ENCODE measurements at places on chromosomes 2 and 18.

DNA sequence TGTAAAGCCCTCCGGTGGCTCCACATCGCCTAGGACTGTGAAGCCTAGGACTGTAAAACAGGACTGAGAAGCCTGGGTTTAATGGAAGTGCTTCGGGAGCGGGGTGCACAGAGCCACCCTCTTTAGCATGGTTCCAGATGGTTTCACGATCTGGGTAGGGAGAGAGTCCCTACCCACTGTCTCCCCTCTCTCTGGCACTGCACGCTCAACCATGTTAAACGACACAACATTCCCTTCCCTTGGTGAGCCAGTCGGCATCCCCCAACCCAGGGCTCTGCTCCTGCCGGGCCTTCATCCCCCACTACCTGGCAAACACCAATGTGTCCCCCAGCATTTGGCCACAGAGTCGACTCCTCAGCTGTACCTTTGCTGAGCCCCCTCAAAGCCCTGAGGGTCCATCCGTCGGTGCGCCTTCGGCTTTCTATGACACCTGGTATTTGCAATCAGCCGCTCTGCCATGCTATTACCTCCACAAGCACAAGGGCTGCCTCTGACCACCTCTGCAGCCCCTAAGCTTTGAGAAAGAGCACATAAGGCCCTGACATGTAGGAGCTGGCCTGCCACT lies 1.1 kb downstream of the COPS9 start:
- DNase-seq = no peak

- no peak for DNase-seq
Measured at GRCh38 chr2:88250404-88250803, 80.3 kb downstream of the THNSL2 start.

GRCh38 chr2:10009811-10010781 lies 33.3 kb upstream of the KLF11 start:
- DNase-seq = no peak

GRCh38 chr2:11930211-11930761 lies 183.9 kb downstream of the LPIN1 start:
- DNase-seq = no peak

GRCh38 chr2:64831134-64831976 lies 157.8 kb upstream of the SLC1A4 start:
- DNase-seq = peak; percentile 80

- DNase-seq = no peak
Measured at GRCh38 chr2:234789556-234790325, 162.1 kb upstream of the SH3BP4 start.

GRCh38 chr2:30310955-30311354 lies 79.6 kb downstream of the LBH start:
- no peak for DNase-seq

DNA sequence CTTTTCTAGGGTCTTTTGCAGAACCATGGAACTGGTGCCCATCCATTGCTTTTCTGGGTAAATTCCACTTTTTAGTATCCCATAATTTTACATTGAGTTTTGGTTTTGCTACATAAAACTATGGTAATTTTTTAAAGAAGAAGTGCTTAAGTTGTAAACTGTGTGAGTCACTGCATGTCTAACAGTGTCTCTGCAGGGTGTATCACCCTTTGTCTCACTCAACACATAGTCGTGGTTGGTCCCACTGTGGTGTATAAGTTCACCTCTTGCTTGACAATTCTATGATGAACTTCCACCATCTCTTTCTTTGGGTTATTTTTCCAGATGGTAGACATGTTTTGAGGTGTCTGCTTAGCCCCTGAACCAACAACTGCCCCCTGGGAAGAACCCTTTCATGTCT lies 10.5 kb downstream of the SCTR start:
- no peak for DNase-seq

GRCh38 chr2:29115797-29116781 lies 874 bp downstream of the CLIP4 start:
- peak; percentile 60 for DNase-seq

GRCh38 chr18:62616331-62616805 lies 93.5 kb downstream of the ZCCHC2 start:
- no peak for DNase-seq

DNA sequence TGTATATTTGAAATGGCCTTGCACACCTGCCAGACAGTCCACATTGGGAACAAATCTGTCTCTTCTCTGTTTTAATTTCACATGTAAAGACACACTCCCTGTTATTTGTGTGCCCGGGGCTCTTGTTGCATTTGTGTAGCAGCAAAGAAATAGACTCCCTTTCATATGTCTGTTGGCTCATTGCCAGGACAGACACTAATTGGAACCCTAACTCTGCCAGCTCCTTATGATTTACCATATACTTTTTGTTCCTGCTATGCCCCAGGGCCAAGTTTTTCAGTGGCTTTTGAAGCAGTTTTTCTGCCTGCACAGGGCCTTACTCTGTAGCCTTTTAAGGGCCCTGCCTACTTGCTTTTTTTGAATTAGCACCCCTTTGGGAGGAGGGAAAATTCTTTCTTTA lies 396.9 kb downstream of the DLGAP1 start:
- no peak for DNase-seq

GRCh38 chr18:56888978-56889377 lies 237.8 kb downstream of the WDR7 start:
- DNase-seq = no peak

GRCh38 chr18:79525556-79526467 lies 130.1 kb downstream of the NFATC1 start:
- no peak for DNase-seq

DNA sequence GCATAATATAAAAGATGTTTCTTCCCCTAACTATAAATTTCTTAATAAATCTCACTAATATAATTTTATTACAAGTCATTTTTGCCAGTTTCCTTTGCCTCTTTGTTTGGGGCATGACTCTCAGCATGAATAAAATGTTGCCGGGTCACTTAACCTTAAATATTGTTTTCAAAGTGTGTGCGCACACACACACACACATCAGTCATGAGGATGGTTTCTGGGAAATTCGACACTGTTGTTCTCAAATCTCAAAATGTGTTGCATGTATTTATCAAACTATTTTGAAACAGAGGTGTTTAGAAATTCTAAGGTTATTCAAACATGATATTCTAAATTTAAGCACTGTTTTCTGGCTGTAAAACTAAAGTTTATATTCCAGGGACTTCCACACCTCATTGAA lies 31.5 kb downstream of the FAP start:
- no peak for DNase-seq

DNA sequence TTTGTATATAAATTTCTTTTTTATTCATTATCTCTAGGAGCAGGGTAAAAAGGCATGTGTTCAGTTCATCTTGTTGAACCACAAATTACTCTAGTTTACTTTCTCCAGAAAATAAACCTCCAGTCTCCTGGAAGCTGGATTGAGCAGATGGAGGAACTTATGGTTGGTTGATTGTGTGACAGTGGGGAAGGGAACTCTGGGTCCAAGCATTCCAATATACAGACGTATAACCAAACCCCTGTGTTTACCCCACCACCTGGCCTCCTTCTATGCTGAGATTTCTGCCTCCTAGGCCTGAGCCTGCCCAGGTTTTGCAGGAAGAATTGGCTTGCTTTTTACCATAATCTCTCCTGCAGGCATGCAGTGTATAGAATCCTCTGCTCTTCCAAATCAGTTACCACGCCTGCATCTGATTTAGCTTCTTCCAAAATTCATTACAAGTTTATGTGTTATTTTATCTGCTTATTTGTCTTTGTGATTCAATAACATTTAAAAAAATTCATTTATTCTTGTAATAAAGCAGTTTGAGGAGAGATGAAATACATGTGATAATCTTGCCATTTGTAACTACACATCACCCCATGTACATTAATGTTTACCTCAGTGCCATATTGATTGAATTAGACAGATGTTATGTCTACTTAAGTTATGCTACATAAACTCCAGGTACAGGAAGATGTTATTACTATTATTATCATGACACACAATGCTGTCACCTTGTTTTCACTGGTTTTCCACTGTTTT lies 2.5 kb upstream of the RAB27B start:
- DNase-seq = no peak

- no peak for DNase-seq
Measured at GRCh38 chr2:18169121-18169892, 290.8 kb downstream of the KCNS3 start.

DNA sequence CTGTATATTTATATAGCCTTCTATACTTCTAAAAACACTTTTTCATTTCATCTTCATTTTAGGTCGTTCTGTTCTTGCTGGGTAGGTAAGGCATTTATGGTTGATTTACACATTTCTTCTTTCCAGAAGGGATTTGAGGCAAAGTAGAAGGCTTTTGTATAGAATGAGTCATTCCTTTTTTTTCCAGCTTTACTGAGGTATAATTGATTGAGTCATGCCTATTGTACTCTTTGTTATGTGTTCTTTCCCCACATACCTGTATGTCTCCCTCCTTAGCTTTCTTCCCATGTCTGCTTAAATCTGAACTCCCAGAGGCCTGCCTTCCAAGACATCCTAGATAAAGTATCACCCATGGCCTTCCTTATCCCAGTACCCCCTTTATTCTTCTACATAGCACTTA lies 4.8 kb upstream of the CDC42EP3 start:
- DNase-seq = no peak

DNA sequence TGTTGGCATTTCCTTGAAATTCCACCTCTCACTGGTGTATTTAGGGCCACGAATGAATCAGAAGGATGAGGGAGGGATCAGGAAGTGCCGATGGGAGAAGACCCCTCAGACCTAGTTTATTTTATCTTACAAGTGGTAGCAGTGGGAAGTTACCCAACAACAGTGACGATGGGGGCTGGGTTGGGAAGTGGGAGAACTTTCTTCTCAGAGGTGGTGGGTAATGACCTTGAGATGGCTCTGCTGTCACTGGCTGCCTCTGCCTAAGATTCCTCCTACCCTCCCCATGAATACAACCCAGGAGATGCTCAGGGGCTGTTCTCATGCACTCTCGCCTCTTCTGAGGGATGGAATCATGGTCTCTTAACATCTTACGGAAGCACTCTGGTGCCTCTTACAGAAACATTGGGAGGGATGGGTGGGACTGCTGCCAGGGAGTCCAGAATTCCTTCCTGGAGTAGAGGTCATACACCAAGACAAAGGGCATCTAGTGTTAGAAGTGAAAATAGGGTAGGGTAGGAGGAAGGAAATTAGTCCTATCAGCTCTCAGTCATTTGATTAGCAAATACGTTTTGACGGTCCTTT lies 58.5 kb upstream of the TXNDC2 start:
- DNase-seq = no peak

- peak; percentile 19 for DNase-seq
Measured at GRCh38 chr18:10518595-10519255, 7.1 kb upstream of the NAPG start.

- no peak for DNase-seq
Measured at GRCh38 chr2:26580751-26581150, 60.4 kb downstream of the CIB4 start.

Measured in GM13977 (cell line).